Iris pigment epithelial cell (primary cell): ENCODE measurements at places on chromosomes 13 and 19.

- peak; percentile 78 for DNase-seq
These were observed 231.3 kb downstream of the TBC1D4 start for GRCh38 chr13:75250526-75251178.

- DNase-seq = no peak
These were observed 4.7 kb upstream of the F10 start for GRCh38 chr13:113117911-113118260.

- no peak for DNase-seq
These were observed 2.3 kb downstream of the SSBP4 start for GRCh38 chr19:18421371-18421959.

DNA sequence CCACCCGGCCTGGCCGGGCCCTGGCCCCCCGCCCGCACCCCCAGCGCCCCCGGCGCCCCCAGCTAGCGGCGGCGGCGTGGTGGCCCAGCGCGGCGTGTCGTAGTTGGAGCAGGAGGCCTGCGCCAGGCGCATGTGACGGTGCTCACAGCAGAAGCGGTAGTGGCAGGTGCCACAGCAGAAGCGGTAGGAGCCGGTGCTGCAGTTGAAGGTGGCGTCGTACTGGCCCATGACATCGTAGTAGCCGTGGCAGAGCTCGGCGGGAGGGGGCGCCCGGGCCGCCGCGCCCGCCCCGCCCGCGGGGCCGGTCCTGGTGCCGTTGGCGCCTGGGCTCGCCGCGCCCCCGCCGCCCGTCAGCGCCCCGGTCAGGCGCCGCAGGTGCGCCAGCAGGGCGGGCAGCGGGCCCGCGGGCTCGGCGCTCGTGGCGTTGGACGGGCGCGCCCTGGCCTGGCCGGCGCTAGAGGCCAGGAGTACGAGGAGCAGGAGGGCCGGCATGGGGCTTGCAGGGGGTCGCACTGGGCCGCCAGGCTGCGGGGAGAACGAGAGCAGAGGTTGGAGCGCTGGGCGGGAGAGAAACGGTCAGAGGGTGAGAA lies 633 bp downstream of the SHISA7 start:
- DNase-seq = no peak

DNA sequence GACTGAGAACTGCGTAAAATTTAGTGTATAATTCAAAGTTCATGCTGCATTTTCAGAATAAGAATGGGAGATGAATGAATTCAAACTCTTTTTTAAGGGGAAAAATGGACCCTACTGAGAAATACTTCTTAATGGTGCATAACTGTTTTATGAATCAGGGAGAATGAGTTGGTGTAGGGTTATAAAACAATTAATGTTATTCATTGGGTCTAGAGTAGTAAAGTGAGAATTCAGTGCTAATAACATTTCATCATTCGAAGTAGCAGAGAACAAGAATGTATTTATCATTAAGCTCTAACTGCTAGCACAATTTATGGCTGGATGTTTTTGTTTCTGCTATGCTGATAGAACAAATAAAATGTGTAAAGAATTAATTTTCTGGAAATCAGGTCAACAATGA lies 310.2 kb downstream of the SLITRK5 start:
- DNase-seq = no peak

GRCh38 chr19:28948026-28948425 lies 264.9 kb downstream of the UQCRFS1 start:
- DNase-seq = no peak

- DNase-seq = peak; percentile 44
These were observed 37.9 kb upstream of the UBL3 start for GRCh38 chr13:29888306-29888705.
